ENCODE measurements at places on chromosomes 7 and 10. TPM values are rescaled to one million over a fixed set of nuclear protein-coding genes. Genes with fewer than 3 reads are reported as not detected.

DNA sequence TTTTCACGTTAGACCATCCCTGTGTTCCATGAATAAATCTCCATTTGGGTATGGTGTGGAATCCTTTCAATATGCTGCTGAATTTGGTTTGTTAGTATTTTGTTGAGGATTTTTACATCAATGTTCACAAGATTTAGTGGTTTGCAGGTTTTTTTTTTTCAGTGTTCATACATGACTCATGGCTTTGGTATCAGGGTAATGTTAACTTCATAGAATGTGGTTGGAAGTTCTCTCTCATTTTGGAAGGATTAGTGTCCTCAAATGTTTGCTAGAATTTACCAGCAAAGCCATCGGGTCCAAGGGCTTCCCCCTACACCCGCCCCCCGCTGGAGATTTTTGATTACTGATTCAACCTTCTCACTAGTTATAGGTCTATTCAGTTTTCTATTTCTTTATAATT, 398.0 kb downstream of the NXPH1 start:
- no peak for DNase-seq

GRCh38 chr7:116290740-116291139, 80.4 kb downstream of the TES start:
- no peak for DNase-seq

DNA sequence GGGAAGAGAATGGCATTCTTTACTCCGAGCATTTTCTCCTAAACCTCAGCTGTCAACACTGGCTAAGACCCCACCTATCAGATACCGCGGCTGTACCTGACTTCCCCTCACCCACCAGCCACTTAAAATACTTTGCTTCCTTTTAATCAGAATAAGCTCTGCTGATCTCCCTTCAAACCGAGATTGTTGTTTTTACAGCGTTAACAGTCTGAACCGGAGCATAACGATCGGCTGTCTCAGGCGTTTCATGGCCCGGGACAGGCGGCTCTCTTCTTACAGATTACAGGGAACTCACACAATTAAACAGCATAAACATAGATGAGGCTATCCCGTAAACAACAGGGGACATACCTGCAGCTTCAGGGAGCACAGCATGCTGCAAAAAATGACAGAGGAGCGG, 174.3 kb upstream of the RNF32 start:
- DNase-seq, result no peak

- DNase-seq, result no peak
Observed at GRCh38 chr10:68828833-68829232, 1.5 kb downstream of the STOX1 start.

DNA sequence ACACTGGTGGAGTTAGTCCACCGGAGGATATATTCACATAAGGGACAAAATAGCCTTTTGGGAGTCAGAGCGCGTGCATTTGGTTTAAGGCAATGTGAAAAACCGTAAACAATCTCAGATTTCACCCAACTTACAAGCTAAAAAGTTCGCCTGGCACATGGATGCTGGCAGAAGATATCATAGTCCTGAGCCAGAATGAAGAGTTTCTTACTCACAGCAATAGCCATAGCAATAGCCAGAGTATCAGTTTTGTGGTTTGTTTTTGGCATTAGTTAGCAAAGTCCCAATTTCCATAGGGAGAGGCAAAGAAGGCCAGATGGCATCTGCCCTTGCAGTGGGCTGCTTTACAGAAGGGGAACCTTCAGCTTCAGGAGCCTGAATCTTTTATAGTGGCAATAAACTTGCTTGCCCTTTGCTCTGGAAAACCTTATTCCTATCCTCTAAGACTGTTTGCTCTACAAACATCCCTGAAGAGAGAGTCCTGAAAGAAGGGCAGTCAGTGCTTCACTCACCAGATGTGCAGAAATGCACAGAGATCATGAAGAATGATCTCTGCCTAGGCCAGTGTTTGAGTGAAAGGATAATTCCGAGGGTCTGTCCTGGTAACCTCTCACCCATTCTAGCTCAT, 28.7 kb upstream of the RSBN1L start:
- DNase-seq, result no peak

- no peak for DNase-seq
Observed at GRCh38 chr7:74464931-74465886, 11.5 kb downstream of the GTF2IRD1 start.

DNA sequence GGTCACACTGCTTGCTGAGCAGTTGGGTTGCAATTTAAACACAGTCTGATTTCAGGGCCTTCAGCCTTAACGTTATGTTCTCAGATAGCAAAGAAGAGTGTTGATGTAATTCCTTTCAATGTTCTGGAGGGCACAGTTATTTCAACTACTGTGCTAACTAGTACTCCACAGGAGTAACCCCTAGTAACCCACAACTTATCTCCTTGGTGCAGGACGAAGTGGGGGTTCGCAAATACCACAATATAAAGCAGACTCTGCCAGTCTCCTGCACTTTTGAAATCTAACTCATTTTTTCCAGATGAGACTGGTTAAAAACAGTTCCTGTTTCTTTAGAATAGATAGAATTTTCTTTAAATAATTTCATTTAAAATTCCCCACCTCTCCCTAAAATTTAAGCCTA, 47.1 kb upstream of the NCAPG2 start:
- DNase-seq, result no peak

DNA sequence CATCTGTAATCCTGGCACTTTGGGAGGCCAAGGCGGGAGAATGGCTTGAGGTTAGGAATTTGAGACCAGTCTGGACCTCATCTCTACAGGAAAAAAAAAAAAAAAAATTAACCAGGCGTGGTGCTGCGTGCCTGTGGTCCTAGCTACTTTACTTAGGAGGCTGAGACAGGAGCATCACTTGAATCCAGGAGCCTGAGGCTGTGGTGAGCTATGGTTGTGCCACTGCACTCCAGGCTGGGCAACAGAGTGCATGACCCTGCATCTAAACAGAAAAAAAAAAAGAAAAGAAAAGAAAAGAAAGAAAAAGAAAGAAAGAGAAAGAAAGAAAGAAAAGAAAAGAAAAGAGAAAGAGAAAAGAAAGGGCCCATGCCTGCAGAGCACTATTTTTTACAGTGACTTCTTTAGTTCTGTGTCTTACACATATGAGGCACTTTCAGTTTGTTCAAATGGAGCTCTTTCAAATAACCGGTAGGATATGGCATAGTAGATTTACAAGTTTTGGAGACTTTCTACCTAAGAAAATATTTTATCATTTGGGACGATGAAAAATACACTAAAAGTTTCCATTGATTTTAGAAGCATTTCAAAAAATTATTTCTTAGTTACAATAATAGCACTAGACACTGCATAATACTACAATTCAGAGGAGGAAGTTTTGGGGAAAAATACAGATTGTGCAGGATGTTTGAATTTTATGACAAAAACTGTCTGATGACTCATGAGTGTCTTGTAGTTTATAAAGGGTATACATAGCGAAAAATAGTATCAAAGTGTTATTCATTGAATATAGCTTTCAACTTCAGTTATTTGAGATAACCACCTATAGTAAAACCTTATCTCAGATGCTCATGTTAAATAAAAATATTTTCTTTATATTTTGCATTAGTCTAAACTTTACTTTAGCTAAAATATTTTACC, 75.9 kb downstream of the MDFIC start:
- DNase-seq, result no peak

PLAC9 gene
- not detected for total RNA-seq

All from activated CD4-positive, alpha-beta memory T cell treated with anti-CD3 and anti-CD28 coated beads, Interleukin-2, amount 10 ng/mL, durations not matched to agents 7 days and 5 days (primary cell).